Hepatocyte (in vitro differentiated cells): ENCODE measurements at places on chromosomes 5 and 9. TPM values are rescaled to one million over a fixed set of nuclear protein-coding genes. Genes with fewer than 3 reads are reported as not detected.

DNA sequence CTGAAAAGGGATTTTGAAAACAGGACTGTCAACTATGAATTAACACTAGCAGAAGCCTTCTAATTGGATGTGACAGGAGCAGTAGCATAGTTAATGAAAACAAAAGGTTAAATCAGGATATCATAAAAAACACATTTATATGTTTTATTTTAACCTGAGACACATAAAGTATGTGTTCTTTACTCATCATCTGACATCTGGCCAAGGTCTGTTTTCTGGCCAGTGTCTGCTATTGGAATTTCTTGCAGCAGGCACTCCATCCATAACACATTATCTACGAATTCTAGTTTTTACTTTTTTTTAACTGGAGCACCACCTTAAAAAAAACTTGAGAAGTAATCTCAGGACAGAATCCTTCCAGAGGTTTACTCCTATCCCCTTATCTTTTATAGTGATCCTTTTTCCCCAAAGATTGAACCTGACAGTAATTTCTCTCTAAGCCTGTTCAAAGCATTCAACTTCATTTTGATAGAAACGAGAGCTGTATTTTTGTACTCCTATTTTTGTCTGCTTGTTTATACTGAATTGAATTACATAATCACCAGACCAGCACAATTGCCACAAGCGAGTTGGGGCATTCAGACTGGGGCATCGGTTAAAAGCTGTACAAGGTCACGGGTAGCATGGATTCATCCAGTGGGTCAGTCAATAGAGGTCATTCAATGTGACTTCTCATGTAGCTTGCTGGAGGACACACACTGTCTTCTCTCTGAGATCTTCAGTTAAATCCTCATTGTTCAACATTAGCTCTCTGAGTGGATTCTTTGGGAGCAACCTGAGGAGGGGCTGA lies 205.6 kb upstream of the CLINT1 start:
- no peak overlapping the region for H3K4me3 ChIP-seq
- no peak overlapping the region for H3K27ac ChIP-seq
- no peak for DNase-seq
- H3K27me3 ChIP-seq, result no peaks in the 10 kb centered on the region
- H3K4me1 ChIP-seq, result no peaks in the 10 kb centered on the region
- no peaks in the 10 kb centered on the region for H3K36me3 ChIP-seq

Gene PCDHA1
- 0.04 TPM in 1 of 2 replicates, not detected in the other for total RNA-seq

DNA sequence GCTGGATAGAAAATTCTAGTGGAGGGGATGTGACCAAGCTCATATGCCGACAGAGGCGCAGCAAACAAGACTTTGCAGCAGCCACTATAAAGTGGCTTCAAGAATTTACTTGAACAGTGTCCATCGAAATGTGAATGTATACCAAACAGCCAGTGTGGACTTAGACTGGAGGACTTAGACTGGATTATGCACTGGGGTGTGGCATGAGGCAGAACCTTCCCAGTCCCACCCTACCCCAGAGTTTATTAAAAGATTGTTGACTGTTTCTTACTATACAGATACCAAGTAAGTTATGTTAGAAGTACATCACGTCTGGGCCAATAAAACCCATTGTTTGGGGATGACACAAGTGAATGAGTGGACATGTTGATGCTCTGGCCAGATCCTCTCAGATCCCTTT lies 561.3 kb upstream of the KLF4 start:
- no peak for DNase-seq
- H3K27ac ChIP-seq, result no peak overlapping the region
- H3K4me3 ChIP-seq, result no peak overlapping the region

Gene PTRH1
- 9.8 and 13.5 TPM in 2 replicates for total RNA-seq

Gene DDX31
- 10.5 and 13.1 TPM in 2 replicates for total RNA-seq

Gene CTSV
- total RNA-seq, result 106 and 107 TPM in 2 replicates

Gene SLC6A7
- 0.88 and 1.1 TPM in 2 replicates for total RNA-seq

Gene DCANP1
- total RNA-seq, result not detected in 2 replicates
